ENCODE measurements at places on chromosomes 5 and 9.

DNA sequence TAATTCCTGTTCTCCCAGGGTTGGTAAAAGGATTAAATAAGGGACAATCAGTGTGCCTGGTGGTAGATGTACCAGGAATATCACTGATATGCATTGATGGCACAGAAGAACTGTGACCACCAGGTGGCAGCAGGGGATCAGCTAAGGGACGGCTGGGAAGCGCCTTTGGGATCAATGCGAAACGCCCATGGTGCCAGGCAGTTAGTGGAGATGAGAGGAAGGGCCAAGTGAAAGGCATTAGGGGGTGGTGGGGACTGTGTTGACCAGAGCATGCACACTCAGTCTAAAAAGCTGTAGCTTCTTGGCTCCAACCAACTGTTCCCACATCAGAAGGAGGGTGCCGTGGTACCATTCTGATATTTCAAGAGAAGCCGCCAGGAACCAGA lies 55.6 kb downstream of the ARHGEF37 start:
- no peak for DNase-seq

GRCh38 chr5:74251141-74252035 lies 389.1 kb downstream of the ENC1 start:
- DNase-seq = no peak

GRCh38 chr5:1150866-1151265 lies 39.0 kb upstream of the SLC12A7 start:
- DNase-seq = no peak

- DNase-seq = no peak
These were observed 274.4 kb downstream of the FER start for GRCh38 chr5:109022056-109022455.

- DNase-seq = no peak
These were observed 56.9 kb downstream of the SNX24 start for GRCh38 chr5:122902263-122902662.

DNA sequence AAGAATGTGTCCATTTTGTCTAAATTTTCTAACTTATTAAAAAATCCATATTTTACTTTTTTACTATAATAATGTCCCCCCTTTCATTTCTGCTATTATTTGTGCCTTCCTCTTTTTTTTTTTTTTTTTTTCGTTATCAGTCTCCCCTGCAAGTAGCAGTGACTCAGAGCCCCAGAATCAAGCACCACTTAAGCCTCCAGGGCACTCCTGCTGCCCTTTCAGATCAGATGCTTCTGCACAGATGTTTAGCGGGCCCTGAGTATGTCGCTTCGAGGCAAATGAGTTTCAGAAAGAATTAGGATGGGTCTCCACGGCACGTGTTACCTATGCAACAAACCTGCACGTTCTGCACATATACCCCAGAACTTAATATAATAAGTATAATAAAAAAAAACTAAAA lies 11.7 kb downstream of the MED7 start:
- DNase-seq = no peak

GRCh38 chr5:72644296-72644695 lies 137.1 kb upstream of the ZNF366 start:
- DNase-seq = no peak

DNA sequence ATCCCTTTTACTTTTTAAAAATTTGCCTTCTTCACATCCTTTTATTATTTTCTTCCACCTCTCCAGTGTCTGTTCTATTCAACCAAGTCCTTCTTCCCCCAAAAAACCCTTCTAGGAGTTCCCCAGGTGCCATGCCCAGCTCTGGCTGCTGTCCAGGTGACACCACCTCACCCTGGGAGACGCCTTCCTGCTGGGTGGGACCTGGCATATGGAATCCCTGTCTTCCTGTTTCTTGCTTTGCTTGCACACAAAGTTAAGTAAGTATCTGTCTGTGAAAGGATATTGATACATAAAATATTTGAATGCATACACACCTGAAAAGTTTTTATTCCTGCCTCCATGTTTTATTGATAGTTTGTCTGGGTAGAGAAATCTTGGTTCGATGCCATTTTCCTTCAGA lies 23.1 kb upstream of the MED10 start:
- no peak for DNase-seq

GRCh38 chr9:34341659-34342295 lies 12.4 kb downstream of the NUDT2 start:
- DNase-seq = no peak

GRCh38 chr9:2785060-2785950 lies 58.6 kb downstream of the PUM3 start:
- no peak for DNase-seq

GRCh38 chr5:121108725-121109124 lies 644.6 kb downstream of the PRR16 start:
- no peak for DNase-seq

GRCh38 chr5:36417221-36417620 lies 115.5 kb upstream of the RANBP3L start:
- DNase-seq = no peak

GRCh38 chr5:54991416-54991815 lies 6.0 kb upstream of the ESM1 start:
- no peak for DNase-seq

DNA sequence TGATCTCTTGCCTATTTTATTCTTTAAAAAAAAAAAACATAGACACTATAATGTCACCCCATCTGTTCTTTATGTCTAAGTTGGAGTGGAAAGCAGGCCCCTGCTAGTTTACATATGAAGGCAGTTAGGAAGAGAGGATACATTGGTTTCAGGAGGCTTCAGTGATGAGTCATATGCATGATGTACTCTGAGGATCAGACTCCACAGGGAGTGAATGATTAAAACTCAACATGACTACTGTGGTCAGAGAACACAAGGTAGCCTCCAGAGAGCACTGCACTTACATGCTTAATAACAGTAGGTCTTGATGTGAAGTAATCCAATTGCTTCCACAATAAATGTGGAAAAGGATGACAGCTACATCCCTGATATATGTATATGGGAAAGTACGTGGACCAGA lies 22.7 kb upstream of the FSTL4 start:
- no peak for DNase-seq

- no peak for DNase-seq
These were observed 74.4 kb downstream of the ASTN2 start for GRCh38 chr9:117340422-117340821.

- DNase-seq = no peak
These were observed 5.9 kb upstream of the GAS1 start for GRCh38 chr9:86953181-86953580.

DNA sequence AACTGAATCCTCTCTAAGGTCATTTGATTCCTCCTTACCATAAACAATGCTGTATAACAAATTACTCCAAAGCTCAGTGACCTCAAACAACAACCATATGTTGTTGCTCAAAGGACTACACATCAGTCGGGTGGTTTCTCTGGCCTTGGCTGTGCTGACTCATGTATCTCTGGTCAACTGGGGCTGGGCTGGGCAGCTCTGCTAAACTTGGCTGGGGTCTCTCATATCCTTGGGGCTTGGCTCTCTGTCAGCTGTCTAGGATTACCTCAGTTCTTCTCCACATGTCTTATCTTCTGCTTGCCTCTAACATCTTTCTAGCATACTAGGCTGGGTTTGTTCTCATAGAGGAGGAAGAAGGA lies 86.4 kb downstream of the GALNT10 start:
- no peak for DNase-seq

DNA sequence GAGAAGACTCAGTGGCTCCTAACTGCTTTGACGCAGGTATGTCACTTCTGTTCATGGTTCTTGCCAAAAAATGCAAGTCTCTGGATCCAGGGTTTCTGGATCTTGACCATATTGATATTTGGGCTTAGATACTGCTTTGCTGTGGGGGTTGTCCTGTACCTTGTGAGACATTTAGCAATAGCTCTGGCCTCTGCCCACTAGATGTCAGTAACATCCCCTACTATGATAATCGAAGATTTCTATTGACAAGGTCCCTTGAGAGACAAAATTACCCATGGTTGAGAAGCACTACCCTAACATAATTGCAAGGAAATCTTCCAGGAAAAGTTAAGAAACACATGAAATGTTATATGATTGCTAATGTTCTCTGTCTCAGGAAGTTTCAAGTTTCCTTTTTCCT lies 285.4 kb downstream of the TMEM232 start:
- DNase-seq = no peak

GRCh38 chr5:43352131-43352530 lies 38.9 kb upstream of the HMGCS1 start:
- no peak for DNase-seq

- no peak for DNase-seq
These were observed 17.6 kb upstream of the ERCC6L2 start for GRCh38 chr9:95857896-95858295.

- DNase-seq = no peak
These were observed 174.5 kb downstream of the FGF1 start for GRCh38 chr5:142511358-142511757.

DNA sequence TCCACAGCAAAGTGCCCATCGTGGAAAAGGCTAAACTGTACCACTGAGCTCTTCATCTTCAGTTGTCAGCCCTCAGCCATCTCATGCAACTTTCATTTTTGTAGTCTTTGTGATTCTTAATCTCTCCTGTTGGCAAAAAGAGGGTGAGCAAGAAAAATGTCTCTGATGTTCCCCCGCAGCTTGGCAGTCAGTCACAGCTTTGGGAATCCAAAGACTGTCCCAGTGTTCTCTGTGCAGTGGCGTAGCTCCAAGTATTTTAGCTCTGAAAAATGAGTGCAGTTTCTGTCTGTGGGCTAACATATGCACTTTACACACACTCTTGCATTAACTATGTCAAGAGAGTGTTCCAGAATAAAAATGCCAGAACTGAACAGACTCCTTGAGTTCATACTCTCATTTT lies 372.2 kb downstream of the TMEM232 start:
- no peak for DNase-seq

DNA sequence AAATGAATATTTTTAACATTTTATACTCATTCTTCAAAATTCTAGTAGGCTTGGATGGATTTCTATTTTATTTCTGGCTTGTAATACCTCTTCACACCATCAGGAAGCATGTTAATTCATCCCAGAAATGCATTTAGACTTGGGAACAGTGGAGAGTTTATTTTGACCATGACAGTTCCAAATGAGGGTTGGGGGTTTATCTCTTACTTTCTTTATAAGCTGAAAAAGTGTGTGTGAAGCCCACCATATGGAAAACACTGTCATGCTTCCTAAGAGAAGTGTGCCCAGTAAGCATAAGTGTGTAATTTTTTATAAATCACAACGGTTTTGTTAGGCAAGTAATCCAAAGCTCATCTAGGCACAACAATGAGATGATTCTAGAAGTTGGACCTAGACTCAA lies 215.6 kb downstream of the ADCY2 start:
- DNase-seq = no peak

GRCh38 chr9:99748676-99749075 lies 73.0 kb upstream of the NR4A3 start:
- DNase-seq = no peak

DNA sequence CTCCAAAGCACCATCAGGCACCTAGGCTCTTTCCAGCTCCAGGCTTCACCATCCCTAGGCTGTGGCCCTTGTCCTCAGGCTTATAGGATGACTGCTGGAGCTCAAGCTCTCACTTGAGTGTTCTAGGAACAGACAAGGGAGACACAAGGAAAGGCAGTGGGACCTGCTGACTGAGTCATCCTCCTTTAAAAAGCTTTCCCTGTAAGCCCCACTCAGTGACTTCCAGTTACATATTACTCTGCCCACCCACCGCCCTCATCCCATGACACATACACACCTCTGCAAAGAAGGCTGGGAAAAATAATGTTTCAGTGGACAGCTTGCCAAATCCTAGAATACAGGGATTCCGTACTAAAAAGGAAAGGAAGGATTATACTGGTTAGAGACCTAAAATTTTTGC lies 154.2 kb upstream of the ZNF366 start:
- DNase-seq = no peak

- DNase-seq = no peak
These were observed 52.5 kb downstream of the SHB start for GRCh38 chr9:38016375-38017135.

DNA sequence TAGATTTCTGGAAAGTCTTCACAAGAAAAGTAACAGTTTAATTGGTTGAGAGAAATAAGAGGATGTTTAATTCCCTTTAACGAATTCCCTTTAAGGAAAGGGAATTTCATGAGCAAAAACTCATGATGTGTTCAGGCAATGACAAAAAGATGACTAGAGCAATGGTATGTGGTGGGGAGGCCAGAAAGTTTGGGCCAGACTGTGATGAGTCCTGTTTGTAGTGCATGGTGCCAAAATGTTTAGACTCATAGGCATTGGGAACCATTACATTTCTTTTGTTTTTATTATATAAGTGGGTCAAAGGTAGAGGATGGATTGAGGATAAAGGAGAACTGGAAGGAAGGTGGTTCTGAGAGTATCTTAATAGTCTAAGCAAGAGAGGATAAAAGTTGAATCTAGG lies 10.9 kb downstream of the CNTRL start:
- no peak for DNase-seq

DNA sequence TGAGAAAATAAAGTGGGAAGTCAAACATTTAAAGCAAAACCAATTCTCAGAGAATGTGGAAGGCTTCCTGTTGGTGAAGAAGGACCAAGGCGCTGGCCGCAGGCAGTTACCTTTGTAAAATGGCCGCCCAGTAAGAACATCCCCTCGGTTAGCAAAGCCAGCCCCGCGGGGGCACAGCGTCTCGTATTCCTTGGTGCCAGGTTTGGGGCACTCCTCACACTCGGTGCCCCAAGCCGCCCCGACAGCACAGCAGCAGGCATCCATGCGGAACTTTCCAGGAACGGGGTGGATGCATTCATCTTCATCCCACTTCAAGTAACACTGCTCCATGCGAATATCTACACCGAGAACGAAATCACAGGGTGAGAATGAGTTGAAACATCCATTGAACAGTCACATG lies 192.8 kb downstream of the FBN2 start:
- no peak for DNase-seq

GRCh38 chr5:180605554-180606214 lies 14.4 kb upstream of the SCGB3A1 start:
- peak; percentile 39 for DNase-seq

DNA sequence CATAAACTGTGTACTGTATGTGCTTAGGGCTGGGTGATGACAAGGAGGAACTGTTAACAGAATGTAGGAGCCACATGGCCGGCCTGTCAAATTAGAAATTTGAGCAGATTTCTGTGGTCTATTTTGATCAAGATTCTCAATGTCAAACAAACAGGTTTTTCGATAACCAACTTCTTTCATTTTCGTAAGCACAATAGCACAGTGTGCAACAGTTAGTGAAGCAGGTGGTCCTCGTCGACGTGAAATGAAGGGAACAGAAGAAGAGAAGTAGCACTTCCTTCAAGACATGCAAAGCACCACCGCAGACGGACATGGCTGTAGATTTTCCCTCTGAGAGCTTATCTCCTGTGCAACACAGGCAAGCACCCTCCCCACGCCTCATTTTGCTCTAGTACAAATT lies 252.1 kb downstream of the CRB2 start:
- no peak for DNase-seq

DNA sequence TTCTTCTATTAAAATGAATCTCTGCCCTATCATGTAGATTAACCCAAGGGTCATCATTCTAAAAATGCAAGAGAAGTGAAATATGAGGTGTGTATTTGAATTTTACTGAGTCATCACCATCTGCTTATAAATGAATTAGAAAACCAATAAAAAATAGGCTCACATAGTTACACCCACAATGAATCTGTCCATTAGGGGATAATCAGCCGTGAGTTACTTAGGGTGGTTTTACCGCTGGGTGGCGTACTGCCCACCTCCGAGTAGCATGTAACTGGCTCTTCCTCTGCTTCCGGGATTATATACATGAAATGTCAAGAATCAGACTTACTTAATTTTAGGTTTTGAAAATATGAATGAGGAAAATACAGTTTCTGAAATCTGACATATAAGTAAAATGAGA lies 332.9 kb upstream of the CCNG1 start:
- DNase-seq = no peak
